Activated naive CD8-positive, alpha-beta T cell treated with anti-CD3 and anti-CD28 coated beads, Interleukin-2, amount 50 U/mL, for 16 hours (primary cell): ENCODE measurements at places on chromosomes 3 and 15.

- DNase-seq, result no peak
These were observed 37.2 kb downstream of the SSUH2 start for GRCh38 chr3:8607234-8608040.

GRCh38 chr3:193788189-193788991 is 195.4 kb downstream of the OPA1 start:
- DNase-seq, result no peak

- no peak for DNase-seq
These were observed 6.0 kb downstream of the ONECUT1 start for GRCh38 chr15:52783929-52784798.

DNA sequence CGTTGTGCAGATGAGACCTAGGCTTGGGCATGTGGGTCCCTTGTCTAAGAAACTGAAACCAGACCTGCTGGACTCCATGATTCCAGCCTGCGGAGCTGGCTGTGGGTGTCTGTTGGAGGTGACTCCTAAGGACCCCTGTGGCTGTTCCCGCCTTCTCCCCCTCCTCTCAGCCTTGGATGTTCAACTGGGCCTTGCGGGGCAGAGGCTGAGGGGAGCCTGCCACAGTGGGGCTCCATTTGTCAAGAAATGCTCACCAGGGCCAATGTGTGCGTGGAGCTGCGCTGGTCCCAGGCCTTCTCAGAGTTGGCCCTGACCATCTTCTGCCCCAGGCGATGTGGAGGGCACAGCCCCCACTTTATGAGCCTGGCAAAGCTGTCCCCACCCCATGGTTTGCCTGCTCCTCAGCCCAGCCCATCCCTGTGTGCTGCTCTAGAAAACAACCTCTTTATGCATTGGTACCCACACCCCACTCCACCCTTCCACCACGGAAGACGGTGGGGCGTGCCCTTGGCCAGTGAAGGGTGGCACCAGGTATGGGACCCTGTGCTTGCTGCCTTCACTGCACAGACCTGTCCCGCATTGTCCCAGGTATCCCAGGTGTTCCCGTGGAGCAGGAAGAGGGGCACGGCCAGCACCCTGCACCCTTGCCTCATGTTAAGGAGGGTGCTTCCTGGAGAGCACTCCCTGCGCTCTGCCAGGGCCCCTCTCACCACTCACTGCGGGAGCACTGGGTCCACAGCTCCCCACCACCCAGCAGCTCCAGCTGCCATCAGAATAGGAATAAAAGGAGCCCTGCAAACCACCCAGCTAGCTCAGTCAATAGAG is 7.9 kb downstream of the MESP2 start:
- DNase-seq, result no peak

DNA sequence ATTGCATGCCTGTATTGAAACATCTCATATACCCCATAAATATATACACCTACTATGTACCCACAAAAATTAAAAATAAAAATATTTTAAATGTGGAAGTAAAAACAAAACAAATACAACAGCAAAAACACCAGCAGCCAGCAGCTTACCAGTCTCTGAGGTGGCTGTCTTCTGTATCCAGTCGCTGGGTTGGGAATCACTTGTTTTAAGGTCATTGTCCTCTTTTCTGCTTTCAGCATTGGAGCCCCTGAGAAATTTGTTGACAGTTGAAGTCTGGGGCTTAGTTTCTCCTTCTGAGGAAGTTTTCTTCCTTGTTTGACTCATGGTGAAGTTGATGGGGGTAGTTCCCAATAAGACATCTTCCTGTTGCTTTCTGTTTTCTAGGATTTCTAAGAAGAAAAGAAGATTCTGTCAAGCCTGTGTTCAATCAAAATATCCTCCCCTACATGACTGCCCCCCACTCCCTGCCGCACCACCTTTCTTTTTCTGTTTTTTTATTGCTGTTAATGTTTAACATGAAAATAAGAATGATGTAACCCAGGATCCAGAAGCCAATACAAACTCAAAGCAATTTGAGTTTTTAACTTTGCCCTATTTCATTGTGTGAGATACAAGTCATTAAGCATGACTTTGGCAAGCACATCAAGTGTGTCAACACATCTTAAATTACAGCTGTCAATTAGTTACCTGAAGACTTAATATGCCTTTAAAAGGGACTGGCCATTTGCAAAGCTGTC is at the start of gene LRRC31:
Gene LRRC31 (minus strand): TSS at position 452 of the 737 bp plus-strand sequence. CDS start 128 bp downstream, at position 324.
- no peak for DNase-seq

DNA sequence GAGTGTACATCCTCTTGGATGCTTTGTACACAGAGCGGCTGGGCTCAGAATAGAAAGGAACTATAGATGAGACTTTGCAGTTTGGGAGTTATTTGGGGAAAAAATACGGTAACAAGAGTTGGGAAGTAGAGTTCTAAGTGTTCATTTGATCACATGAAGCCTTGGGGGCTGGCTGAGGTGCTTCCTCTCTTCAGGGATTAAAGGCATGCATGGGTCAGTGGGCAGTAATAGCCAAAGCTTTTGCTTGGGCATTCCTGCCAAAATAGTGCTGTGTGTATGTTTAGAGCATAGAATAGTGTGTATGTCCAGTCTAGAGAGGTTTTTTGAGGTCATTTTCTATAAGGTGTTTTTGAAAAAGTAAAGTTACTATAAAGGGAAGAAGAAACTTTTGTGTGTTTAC is 12.8 kb downstream of the AKAP13 start:
- no peak for DNase-seq

DNA sequence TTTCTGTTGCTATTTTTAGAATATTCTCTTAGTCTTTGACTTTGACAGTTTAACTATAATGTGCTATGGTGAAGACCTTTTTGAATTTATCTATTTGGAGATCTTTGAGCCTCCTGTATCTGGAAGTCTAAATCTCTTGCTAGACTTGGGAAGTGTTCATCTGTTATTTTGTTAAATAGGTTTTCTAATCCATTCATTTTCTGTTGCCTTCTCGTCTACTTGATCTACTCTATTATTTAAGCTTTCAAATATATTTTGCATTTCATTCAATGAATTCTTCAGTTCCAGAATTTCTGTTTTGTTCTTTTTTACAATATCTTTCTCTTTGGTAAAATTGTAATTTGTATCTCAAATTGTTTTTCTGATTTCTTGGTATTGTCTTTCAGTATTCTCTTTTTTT is 47.8 kb downstream of the LEKR1 start:
- DNase-seq, result no peak
